HT-29 (cell line): ENCODE measurements at places on chromosomes 5 and 9. TPM values are rescaled to one million over a fixed set of nuclear protein-coding genes. Genes with fewer than 3 reads are reported as not detected.

The GPR150 gene
- total RNA-seq = not detected in 2 replicates

The COL23A1 gene
- not detected in 2 replicates for total RNA-seq

The CNOT8 gene
- total RNA-seq = 40.7 and 42.9 TPM in 2 replicates

The RASGEF1C gene
- not detected in 2 replicates for total RNA-seq

The PLGRKT gene
- total RNA-seq = 4.1 TPM in 2 replicates

The TOR2A gene
- 14.3 and 18.9 TPM in 2 replicates for total RNA-seq

The DDX4 gene
- not detected in 2 replicates for total RNA-seq

The GADD45G gene
- total RNA-seq = 1.3 and 5.2 TPM in 2 replicates

The ANKDD1B gene
- 0.44 and 2.7 TPM in 2 replicates for total RNA-seq
